ENCODE measurements at places on chromosomes 1 and 21. TPM values are rescaled to one million over a fixed set of nuclear protein-coding genes. Genes with fewer than 3 reads are reported as not detected.

DNA sequence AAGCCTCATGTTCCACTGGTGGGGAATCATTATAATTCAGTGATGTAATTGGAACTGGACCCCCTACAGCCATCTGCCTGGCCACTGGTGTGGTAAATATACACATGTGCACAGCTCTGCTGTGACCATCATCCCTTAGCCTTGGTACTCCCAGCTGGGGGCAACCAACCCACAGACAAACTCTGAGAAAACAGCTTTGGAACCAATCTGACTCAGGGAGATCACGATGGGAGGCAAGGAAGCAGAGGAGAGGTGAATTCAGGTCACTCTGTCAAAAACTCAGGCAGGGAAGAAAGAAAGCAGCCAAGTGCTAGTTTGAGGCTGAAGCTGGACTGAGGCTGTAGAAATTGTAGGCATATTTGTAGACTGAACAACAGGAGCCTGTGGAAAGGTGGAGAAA lies 197.8 kb upstream of the GALNT2 start:
- DNase-seq: no peak

GRCh38 chr1:115461526-115461925 lies 123.5 kb upstream of the NGF start:
- no peak for DNase-seq

GRCh38 chr1:45913183-45913683 lies 109.8 kb downstream of the MAST2 start:
- peak; percentile 26 for DNase-seq

DNA sequence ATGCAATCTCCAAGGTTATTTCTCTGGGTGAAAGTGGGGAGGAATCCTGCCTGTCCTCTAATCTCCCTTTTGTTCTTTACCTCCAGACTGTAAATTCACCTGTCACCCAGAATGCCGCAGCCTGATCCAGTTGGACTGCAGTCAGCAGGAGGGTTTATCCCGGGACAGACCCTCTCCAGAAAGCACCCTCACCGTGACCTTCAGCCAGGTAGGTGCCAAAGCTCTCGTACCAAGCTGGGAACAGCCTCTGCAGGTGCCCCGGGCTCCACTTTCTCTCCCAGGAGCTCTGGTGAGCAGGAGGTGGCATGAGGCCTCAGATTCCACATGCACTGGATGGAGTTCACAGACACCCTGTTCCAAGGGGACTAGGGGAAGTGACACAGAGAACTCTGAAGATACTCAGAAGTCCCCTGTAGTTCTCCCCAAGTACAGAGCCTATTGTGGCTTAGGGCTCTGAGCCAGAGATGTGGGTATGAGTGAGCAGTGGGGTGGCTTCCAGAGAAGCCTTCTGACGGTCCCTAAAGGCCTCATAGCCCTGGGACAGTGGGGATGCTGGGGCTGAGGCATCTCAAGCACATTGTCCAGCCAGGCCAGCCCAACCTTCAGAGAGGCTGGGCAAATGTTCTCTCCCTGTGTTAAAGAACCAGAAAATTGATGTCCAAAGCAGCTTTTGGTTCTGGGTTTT lies 30.9 kb downstream of the RASSF5 start:
- DNase-seq: no peak

- DNase-seq: no peak
Measured at GRCh38 chr1:59018860-59019259, 235.0 kb upstream of the JUN start.

DNA sequence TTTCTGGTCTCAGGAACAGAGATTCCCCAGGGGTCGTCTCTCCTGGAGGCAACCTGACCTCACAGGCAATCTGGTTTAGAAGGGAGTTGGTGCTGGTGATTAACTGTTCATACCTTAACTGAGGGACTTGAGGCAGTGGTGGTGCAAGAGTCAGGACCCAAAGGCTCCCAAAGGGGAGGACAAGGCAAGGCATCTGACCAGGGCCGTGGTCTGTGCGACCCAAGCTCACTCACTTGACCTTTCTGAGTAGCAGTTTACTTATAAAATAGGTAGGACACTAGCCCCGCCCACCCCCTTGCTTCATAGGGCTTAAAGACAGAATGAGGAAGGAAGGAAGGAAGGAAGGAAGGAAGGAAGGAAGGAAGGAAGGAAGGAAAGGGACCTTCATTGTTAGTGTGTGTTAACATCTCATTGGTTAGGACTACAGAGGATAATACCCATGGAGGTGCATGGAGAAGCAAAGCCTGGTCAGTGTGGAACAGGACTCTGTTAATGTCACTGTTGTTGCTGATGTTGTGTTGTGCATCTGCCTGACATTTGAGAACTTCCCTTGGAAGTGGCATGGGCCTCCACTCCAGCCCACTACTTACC lies 4.6 kb upstream of the KCNA2 start:
- DNase-seq: no peak

- DNase-seq: no peak
Measured at GRCh38 chr1:172966844-172967540, 83.7 kb downstream of the TNFSF18 start.

- DNase-seq: no peak
Measured at GRCh38 chr1:14544319-14544718, 54.2 kb upstream of the KAZN start.

DNA sequence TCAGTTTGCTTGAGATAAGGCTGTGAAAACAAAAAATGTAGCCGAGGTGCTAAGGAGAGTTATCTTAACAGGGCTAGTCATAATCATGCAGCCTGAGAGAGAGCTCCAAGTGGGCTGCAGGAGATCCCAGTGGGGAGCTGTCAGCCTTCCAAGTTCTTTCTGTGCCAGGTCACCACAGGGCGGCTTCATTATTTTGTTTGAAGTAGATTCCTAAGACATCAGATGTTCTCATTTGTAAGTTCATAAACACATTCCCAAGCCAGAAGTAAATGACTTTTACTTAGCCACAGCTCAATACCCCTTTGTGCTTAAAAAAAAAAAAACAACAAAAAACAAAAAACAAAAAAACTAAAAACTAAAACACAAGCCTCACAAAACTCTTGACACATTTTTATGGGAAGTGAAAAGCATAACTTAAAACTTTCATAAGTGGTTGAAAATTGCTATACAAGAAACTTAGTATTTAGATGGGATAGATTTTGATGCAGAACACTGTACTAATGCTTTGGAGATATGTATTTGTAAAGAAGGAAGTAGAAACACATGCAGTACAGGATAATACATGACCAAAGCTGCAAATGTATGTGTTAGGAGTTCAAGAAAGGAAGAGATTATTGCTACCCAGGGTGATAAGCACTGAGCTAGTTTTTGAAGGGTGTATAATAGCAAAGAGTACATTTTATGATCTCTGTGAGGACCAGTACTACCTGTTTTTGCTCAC lies 8.6 kb downstream of the CDC14A start:
- DNase-seq: no peak

- DNase-seq: peak; percentile 94
Measured at GRCh38 chr1:162676087-162676486, 43.8 kb downstream of the DDR2 start.

GRCh38 chr1:29920316-29920715 lies 684.0 kb downstream of the PTPRU start:
- DNase-seq: no peak

- no peak for DNase-seq
Measured at GRCh38 chr1:30604801-30605440, 118.5 kb downstream of the MATN1 start.

DNA sequence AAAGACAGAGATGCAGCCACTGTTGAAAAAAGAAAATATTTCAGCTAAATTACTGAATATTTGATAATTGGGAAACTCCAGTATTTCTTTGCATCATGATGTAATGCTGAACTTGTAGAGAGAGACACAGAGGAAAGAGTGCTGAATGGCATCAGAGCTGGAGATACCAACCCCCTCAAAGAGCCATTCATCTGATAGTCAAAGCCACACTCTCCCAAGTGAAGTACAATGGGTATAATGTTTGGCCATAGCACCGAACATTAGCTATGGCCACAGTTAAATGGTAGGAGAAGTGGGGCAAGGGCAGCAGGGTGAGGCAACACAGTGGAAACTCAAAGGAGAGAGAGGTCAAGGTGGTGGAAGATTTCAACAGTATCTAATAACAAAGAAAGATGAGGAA lies 107.5 kb upstream of the TNFSF4 start:
- no peak for DNase-seq

GRCh38 chr1:21261551-21262292 lies 28.5 kb downstream of the ECE1 start:
- peak; percentile 50 for DNase-seq

DNA sequence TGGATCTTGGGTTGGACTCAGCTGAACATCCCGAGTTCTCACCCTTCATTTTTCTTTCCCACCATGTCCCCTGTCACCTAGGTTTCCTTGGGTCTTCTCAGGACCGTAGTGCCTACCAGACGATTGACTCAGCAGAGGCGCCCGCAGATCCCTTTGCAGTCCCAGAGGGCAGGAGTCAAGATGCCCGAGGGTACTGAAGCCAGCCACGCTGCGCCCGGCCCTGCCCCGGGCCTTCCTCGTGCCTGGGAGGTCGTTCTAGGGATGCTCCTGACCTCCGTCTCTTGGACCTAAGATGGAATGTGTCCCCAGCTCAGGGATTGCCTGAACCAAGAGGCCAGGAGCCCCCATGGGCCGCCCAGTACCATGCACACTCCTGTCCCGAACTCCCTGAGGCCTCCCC lies 12.0 kb upstream of the C1orf167 start:
- no peak for DNase-seq

DNA sequence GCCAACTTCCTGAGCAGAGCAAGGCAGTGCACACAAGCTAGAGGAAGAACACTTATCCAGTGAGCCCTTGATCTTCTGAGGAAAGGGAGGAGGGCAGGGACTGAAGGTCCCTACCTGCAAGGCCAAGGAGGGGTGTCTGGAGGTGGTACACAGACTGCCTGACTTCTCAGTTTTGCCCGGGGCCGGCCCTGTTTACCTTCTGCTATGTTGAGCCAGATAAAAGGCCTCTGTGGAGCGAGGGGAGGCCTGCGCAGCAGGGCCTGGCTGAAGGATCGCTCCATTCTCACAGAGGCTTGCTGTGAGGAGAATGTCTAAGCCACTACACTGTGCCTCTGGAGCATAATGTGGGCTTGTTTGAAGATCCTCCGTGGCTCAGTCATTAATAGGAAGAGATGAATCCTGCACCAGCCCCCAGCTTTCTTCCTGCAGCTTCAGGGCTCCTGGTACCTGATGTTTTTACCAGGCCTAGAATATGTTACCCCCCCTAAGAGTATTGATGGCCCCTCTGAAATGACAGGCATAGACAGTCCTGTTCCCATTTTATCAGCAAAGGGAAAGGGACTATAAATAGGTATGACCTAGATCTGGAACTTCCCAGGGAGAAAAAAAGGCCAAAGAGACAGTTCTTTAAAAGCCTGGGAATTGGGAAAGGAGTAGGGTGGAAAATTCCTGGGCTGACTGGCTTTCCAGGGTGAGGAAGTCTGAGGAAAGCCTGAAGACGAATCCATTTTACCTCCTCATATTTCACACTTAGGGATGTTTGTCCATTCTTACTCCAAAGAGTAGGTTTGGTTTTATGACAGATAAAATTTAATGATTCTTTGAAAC lies 4.7 kb downstream of the POGK start:
- DNase-seq: no peak

GRCh38 chr1:33188572-33189275 lies 6.9 kb upstream of the TRIM62 start:
- no peak for DNase-seq

DNA sequence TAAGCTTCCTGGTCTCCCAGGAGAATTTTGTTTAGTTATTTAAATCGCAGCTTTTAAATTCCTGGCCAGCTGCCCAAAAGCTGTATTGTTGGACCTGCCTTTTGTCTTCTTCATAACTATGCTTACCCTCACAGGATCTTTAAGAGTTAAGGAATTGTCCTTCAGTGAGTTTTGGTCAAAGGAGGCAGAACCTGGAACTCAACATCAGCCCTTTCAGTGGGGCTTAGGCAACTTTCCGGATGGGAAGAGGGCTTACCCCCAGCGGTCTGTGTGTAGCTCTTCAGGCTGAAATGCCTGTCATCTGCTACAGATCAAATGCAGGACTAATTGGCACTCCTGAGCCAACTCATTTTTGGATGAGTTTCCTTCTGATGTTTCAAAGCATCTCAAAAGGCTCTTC lies 402.6 kb downstream of the SIPA1L2 start:
- DNase-seq: no peak

- DNase-seq: no peak
Measured at GRCh38 chr21:34693192-34693810, 24.5 kb downstream of the CLIC6 start.

DNA sequence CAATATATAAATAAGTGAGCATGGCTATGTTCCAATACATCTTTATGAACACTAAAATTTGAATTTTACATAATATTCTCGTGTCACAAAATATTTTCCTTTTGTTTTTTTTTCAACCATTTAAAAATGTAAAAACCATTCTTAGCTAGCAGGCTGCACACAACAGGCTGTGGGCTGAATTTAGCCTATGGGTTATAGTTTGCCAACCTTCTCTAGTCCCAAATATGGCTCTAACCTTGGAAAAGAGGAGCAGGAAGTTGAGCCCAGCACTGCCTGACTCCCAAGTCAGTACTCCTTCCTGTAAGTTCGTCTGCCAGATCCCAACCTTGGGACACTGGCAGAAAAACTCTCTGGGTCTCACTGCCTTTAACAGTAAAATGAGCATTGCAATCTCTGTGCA lies 13.4 kb downstream of the C1QB start:
- no peak for DNase-seq

DNA sequence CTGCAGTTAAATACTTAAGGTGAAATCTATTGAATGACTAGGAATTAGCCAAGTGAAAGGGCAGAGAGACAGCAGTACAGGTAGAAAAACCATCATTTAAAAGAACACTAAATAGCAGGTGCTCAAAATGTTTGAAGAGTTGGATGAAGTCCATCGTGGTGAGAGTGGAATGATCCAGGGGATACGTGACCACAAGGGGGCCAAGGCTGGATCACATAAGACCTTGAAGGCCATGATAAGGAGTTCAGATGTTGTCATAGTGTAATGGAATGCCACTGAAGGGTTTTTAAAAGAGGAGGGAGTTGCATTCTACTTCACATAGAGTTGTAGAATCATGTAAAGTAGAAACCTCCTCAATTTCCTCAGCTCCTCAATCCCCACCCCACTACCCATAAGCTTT lies 34.8 kb upstream of the HOOK1 start:
- DNase-seq: no peak

DNA sequence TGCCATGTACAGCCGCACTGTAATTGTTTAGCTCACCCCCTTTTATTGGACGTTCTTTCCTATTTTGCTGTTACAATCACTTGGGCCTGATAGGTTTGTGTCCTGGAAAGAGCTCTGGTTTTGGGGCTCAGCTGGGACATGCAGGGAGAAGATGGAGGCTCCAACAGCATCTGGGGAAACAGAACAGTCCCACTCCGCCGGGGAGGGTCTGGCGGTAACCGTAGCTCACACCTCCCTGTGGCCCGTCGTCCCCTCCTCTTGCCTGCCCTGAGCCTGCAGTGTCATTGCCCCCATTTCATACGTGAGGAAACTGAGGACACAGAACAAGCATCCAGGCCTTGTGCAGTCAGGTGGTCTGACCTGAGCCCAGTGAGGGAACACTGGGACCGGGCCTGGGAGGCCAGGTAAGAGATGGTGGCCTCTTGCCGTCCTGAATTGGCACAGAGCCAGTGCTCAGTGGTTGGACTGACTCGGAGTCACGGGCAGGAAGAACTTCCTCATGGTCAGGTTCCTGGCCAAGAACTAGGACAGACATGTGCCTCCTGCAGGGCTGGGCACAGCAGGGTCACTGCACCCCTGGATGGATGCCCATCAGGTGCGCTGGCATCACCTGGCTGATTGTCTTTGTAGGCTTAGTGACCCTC lies 41.8 kb downstream of the S100B start:
- no peak for DNase-seq

- no peak for DNase-seq
Measured at GRCh38 chr1:25806418-25806817, 6.4 kb downstream of the SELENON start.

Gene ITGB2
- total RNA-seq: 3.0 TPM

Gene S100B
- not detected for total RNA-seq

Gene TFF2
- not detected for total RNA-seq

Gene FAM163A
- not detected for total RNA-seq

Gene TNFSF18
- not detected for total RNA-seq

Gene SPATA45
- total RNA-seq: not detected

Gene IGSF21
- not detected for total RNA-seq
